ENCODE measurements at places on chromosomes 12 and 14.

GRCh38 chr14:103280278-103280928, 53.6 kb upstream of the EIF5 start:
- DNase-seq = no peak

- DNase-seq = no peak
Measured at GRCh38 chr12:49008943-49009342, 9.6 kb downstream of the PRKAG1 start.

GRCh38 chr12:105036937-105037649, 47.2 kb downstream of the ALDH1L2 start:
- DNase-seq = no peak

GRCh38 chr12:128690641-128691040, 133.1 kb downstream of the SLC15A4 start:
- no peak for DNase-seq

DNA sequence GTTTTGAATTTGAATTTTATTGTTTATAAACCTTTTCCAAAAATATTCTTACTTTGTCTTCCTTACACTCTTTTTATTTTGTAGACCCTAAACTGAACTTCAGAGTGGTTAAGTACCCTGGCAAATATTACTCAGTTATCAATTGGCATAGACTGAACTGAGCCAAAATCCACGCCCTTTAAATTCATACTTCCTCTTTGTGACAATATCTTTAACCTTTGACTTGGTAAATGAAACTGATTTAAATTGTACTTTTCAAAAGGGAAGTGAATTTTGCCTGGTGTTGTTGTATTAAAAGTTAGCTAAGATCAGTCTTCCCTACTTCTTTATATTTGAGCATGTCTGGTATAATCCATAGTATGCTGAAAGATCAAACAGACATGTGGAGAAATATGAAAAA, 184.3 kb upstream of the USP15 start:
- DNase-seq = no peak

DNA sequence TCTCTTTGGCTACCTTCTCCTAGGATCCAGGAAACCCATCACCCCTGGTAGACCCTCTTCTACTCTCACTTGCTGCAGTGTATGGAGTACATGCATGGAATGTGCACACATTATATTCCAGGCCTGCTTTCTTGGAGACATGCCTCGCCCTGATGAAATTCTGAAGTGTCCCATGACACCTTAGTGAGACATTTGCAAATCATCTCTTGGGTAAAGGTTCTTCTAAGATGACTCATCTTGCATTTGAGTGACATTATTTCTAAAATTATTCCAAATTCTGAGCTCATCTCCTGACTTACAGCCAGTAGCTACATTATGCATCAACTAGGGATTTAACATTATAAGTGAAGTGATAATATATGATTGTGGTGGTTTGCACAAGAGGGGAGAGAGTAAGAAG, 49.8 kb downstream of the SDR9C7 start:
- no peak for DNase-seq

- DNase-seq = no peak
Measured at GRCh38 chr12:20274008-20274407, 94.3 kb upstream of the PDE3A start.

GRCh38 chr12:84856156-84856900, 56.3 kb downstream of the SLC6A15 start:
- no peak for DNase-seq

- no peak for DNase-seq
Measured at GRCh38 chr14:82047777-82048470, 514.3 kb upstream of the SEL1L start.

GRCh38 chr12:65656891-65657351, 167.4 kb upstream of the HMGA2 start:
- no peak for DNase-seq

DNA sequence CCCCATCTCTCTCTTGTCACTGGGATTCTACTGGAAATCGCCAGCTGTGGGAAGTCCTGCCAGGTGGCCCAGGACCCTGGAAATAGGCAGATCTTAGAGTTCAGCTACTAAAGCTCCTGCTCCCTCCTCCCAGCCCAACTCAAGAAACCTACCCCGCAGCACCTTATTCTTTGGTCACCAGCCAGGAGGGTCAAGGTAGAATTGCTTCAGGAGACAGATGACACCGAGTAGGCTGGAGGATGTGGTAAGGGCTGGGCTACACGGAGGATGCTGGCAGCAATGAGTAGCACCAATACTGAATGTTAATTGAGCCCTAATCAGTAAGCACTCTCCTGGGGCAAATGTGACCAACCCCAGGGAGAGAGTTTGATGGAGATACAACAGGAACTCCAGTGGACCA, 119.7 kb upstream of the VASH1 start:
- no peak for DNase-seq

DNA sequence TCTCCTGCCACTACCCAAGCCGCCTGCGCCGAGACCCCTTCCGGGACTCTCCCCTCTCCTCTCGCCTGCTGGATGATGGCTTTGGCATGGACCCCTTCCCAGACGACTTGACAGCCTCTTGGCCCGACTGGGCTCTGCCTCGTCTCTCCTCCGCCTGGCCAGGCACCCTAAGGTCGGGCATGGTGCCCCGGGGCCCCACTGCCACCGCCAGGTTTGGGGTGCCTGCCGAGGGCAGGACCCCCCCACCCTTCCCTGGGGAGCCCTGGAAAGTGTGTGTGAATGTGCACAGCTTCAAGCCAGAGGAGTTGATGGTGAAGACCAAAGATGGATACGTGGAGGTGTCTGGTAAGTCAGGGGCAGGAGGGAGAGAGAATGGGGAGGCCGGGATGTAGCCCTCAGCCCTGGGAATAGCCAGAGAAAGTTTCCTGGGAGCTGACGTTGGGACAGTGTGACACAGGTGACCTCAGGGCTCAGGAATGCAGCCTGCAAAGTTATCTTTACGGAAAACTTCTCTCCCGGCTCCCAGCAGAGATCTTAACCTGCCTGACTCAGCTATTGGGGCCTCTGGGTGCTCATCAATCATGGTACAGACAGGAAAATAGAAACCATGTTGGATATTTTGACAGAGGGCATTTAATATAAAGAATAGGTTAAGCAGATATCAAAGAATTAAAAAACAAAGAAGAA, 747 bp downstream of the HSPB8 start:
- DNase-seq = no peak

- DNase-seq = no peak
Measured at GRCh38 chr14:34538871-34539406, 562 bp downstream of the EAPP start.

GRCh38 chr12:6442836-6443235, 1.9 kb upstream of the CD27 start:
- no peak for DNase-seq

DNA sequence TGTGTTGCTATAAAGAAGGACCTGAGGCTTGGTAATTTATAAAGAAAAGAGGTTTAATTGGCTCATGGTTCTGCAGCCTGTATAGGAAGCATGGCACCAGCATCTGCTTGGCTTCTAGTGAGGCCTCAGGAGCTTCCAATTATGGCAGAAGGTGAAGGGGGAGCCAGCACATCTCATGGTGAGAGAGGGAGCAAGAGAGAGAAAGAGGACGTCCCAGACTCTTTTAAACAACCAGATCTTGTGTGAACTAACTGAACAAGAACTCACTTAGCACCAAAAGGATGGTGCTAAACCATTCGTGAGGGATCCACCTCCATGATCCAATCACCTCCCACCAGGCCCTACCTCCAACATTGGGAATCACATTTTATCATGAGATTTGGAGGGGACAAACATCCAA, 6.1 kb upstream of the SNAPC1 start:
- no peak for DNase-seq

DNA sequence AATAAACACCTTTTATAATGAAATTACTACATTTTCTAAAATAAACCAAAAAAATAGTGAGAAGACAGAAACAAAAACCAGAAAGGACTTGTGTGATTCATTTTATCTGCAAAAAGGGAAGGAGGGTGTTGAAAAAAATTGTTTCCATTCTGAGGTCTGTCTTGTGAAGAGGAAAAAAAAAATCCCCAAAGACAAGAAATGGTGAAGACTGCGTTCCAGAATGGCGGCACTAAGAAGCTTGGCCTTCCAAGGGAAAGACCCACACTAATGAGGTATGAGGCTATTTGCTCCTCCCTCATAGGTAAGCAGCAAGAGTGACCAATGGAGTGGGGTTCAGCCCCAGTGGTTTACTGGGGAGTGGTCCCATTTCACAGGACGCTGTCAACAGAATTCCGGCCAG, 35.0 kb downstream of the GNPTAB start:
- no peak for DNase-seq

DNA sequence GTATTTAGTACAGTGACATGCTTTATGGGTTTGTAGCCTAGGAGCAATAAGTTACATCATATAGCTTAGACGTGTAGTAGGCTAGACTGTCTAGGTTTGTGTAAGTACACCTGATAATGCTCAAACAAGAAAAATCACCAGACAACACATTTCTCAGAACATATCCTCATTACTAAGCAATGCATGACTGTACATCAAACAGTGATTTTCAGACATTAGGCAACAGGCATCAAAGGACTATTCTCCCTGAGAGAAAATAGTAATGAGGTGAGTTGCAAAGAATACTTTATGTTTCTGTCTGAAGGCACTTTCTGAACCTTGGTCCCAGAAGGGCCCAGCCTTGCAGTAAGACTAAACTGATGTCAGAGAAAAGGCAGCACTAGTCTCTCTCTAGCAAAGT, 48.4 kb upstream of the SYT10 start:
- no peak for DNase-seq

DNA sequence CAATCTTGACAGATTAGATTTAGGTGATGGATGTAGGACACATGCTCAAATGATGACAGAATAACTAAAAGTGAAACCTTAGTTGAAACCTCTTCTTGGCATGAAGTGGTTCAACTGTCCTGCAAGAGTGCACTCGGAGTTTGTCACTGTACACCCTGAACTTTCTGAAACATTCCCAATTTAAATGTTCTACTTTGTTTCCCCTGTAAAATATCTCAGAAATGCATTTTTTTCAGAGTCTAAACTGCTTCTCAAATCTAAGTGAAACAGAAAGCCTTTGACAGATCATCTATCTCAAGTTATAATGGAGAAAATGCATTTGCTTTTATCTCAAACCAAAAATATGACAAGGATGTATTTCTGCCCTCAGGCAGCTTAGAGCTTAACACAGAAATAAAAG, 66.0 kb downstream of the BHLHE41 start:
- no peak for DNase-seq

GRCh38 chr12:11687528-11687927, 38.1 kb downstream of the ETV6 start:
- no peak for DNase-seq

GRCh38 chr12:84757978-84758377, 154.6 kb downstream of the SLC6A15 start:
- no peak for DNase-seq

- DNase-seq = no peak
Measured at GRCh38 chr12:16607906-16608775, 2.2 kb upstream of the LMO3 start.

DNA sequence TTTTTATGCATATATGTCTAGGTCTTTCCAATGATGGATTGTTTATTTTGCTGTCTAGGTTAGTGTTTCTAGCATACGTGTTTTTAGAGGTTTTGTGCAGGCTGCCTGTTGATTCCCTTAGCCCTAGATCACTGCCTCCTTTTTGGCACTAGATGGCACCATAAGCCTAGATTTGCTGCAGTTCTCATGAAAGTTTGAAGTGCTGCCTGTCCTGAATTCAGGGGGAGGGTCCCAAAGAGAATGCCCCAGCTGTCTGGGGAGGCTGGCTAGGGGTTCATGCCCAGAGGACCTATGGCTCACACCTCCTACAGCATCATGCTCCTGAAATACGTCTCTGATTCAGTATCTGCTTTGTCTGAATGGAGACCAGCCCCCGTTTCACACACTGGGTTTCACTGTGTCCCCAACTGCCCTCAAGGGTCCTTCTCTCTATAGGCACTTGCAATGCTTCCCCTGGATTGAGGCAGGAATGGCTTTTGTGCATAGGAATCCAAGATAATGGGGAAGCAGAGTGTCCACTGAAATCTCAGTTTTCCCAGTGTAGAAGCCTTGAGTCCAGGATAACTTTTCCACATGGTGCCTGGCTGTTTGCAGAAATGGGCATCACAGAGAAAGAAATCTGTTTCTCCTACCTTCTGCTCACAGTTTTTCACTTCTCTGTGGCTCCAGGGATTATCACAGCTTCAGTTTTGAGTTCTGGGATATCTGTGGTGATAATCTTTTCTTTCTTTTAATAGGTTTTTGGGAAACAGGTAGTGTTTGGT, 14.2 kb upstream of the TXNRD1 start:
- DNase-seq = no peak

- no peak for DNase-seq
Measured at GRCh38 chr14:73785834-73786635, 65.6 kb upstream of the PTGR2 start.

GRCh38 chr12:70785896-70786295, 134.6 kb downstream of the PTPRR start:
- no peak for DNase-seq

- DNase-seq = no peak
Measured at GRCh38 chr14:35335388-35336092, 43.4 kb downstream of the PSMA6 start.

DNA sequence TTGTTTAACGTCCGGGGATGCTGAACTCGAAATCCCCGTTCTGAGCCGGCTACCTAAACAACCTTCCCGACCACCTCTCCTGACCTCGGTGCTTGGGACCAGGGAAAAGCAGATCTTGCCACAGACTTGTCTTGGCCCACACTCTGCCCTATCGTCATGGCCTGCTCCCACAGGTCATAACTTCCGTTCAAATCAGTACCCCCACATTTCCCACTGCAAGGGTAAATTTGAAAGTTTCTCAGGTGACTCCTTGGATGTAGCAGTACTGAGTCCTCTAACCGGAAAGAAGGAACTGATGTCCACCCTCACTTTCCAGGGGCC, 612 bp upstream of the RBM23 start:
- no peak for DNase-seq

DNA sequence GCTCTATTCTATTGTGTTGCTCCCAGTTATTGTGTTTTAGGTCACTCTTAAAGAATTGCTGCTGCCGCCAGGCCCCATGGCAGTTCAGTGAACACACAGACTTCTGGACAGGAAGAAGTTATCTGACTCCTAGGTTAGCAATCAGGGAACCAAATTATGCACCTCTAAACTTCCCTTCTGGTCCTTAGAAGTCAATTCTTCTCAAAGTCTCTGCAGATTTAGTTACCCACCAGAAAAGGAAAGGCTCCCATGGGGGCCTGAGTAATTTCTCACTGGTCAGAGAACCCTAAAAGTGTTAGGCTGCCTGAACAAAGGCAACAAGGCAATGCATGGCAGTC, 10.0 kb downstream of the EMP1 start:
- no peak for DNase-seq

DNA sequence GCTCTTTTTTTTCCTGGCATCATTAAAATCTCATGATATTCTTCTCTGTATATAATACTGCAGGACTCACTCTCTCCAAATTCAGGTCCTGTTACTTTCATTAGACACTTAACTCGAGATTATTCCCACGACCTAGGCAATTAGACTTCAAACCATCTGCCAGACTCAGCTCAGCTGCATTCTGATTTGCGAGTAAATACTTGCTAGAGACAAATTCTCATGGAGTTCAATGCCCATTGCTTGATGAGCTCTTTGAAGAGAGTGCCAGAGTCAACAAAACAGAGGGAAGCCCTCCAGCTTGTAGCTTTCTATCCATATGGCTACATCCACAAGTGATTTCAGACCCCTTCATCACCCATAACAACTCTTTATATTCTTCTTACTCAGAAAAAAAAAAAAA, 88.3 kb downstream of the GTF2A1 start:
- DNase-seq = no peak

All from stimulated activated CD4-positive, alpha-beta T cell treated with anti-CD3 and anti-CD28 coated beads, TNF-alpha, amount 100 ng/mL, for 4 hours (primary cell).